ENCODE measurements at places on chromosomes 12 and 14. TPM values are rescaled to one million over a fixed set of nuclear protein-coding genes. Genes with fewer than 3 reads are reported as not detected.

- DNase-seq = no peak
Observed at GRCh38 chr12:115259968-115260747, 576.2 kb upstream of the TBX3 start.

GRCh38 chr14:67610491-67610890, 9.2 kb upstream of the ARG2 start:
- DNase-seq = no peak

DNA sequence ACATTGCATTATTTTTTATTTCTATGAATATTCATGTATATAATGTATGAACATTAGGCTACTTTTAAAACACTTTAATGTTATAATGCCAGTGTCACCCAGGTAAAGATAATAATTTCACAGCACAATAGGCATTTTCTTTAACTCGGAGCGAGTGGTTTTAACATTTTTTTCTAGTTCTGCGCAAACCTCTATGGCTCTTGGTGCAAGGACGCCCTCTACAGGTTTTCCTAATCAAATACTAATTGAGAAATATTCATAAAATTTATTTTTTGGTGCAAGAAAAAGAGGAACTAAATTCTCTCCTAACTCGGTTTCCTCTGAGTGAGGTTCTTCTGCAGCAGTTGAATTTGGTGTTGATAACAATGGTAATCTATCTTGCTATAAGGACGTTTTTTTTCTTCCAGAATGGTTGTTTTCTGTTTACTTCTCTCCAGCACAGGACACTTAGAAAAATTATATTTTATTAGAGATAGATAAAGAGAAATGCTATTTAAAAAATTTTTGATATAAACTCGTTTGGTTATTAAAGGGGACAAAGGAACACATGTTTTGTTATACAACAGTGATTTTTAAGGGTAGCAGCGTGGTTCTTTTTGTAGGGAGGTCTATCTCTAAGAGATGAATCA, 2.4 kb upstream of the WIF1 start:
- DNase-seq = no peak

DNA sequence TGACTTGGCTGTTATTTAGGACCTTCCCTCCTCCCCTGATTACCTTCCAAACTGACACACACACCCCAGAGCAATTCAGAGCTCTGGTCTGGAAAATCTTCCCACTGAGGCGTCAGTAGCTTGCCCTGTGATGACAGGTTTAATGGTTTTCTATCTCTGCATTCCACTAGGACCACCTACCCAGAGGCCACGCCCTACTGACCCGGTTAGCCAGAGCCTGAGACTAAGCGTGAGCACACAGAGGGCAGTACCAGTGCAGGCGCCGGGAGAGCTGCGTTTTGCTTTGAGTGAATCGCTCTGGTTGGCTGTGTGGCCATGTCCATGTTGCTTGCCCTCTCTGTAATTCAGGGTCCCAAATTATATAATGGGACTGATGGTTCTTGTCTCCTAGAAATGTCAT, 36.2 kb upstream of the ATP2A2 start:
- no peak for DNase-seq

- no peak for DNase-seq
Observed at GRCh38 chr12:114743289-114743688, 59.3 kb upstream of the TBX3 start.

DNA sequence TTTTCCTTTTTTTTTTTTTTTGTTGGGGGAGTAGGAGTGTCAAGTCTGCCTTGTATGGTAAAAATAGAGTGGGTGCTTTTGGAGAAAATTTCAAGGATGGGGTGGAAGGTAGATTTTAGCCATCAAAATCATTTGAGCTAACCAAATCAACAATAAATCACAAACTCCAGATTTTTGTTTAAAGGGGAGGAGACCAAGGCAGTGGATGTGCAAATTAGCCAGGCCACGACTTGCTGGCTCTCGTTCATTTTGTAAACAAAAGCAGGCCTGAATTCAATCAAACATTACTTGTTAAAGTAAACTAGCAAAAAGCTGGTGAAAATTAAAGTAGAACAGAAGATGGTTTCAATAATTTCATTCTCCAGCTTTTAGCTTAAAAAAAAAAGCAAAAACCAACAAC, 387.2 kb downstream of the BMP4 start:
- no peak for DNase-seq

DNA sequence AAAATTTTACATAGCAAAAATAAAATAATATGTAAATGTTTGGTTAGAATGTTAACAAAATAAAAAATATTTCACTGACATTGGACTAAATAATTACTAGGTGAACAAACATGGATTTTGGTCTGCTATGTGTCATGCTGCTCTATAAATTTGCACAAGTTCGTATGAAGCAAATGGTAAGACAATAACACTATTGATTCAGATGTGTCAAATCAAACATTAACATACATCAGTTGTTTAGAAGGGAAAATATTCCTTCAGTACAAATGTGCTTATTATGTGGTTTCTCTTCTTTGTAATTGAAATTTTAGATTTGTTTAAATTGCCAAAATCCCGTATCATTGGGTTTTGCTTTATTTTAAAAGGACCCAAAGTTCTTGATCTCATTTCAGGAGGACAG, 46.9 kb downstream of the PAWR start:
- DNase-seq = no peak

DNA sequence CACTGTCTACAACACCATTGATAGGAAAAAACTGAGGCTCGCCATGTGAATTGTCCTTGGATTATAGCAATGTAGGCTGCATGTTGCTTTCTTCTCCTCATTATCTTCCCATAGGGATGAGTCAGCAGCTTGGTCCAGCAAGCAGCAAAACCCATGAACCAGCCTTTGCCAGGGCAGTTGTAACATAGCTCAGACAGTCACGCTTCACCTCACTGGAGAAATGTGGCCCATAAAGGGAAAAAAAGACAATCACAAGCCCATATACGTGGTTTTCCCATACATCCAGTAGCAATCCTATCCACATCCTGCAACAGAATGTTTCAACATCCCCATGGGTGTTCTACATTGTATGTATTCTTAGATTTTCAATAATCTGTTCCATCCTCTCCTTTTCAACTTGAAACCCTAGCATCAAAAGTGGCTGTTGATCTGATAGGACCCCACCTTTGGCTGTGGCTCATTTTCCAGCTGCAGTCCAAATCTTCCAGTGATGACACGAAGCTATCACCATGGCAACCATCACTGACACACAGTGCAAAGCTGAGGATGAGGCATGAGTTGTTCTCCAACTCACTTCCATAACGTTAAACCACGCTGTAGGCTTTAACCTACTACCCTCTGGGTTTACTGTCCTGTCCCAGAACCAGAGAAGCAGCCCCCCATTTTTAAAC, 34.0 kb downstream of the GRIN2B start:
- no peak for DNase-seq

DNA sequence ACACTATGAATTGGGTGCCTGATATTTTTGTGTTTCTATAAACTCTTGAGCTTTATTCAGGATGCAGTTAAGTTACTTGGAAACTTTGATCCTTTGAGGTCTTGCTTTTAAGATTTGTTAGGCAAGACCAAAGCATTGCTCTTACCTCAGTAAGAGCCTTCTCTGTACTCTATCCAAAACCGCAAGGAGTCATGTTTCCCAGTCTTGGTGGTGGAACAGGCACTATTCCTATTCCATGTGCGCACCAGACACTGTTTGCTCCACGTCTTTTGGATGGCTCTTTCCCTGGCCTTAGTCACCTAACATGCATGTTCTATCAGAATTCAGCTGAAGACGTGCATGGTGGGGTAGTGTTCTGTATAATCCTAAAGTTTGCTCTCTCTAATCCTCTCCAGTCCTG, 23.5 kb downstream of the CSRP2 start:
- no peak for DNase-seq

DNA sequence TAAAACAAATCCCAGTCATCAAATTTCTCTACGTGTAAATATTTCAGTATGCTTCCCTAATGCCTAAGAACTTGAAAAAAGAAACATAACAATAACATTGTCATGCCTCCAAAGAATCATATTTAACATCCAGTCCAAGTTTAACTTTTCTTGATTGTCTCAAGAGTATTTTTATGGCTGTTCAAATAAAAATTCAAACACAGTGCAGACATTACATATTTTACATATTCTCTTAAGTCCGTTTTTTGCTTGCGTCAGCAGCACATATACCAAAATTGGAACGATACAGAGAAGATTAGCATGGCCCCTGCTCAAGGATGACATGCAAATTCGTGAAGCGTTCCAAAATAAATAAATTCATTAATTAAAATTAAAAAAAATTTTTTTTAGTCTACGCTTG, 23.3 kb upstream of the EEA1 start:
- DNase-seq = no peak

DNA sequence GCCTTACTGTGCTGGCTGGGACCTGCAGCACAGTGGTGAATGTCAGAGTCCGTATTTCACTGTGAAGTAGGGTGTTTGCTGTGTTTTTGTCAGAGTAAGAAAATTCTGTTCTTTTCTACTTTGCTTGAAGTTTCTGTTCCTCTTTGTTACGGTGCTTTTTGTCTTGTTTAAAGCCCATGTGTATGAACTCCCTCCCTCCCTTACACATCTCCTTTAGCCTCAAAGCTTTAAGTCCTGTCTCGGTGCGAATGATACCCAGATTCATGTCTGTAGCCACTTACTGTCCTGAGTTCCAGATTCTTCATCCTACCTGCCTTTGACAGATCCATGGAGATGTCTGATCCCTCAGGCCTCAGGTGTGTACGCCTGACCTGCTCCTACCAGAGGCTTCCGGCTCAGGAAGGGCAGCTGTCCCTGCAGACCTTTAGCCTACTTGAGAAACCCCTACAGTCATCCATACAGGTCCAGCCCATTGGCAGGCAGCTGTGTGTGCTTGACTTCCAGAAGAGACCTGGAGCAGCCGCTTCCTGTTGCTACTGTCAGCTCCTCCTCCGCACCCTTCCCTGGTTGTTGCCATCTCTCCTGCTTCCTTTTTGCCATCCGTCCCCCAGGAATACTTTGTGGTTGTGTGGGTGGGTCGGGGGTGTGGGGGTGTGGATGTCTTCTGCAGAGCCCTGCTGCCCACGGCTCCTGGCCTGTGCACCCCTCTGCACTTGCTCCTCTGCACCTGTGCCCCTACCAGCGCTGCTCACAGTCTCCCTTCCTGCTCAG, 72.9 kb downstream of the DDX51 start:
- DNase-seq = no peak

DNA sequence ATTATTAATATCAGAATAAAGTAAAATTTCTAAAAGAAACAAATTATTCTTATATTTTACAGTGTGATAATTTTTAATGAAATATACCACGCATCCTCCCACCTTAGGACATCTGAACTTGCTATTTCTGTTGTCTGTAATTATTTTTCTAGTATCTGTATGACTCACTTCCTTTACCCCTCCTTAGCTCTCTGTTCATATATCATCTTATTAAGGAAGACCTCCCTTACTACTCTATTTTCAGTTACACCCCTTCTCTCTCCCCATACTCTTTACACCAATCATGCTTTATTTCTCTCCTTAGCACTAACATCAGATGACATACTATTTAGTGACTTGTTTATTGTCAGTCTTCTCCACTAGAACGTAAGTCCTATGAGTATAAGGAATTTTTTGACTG, 34.2 kb upstream of the C12orf50 start:
- no peak for DNase-seq

GRCh38 chr14:51004801-51005526, 60.7 kb upstream of the PYGL start:
- DNase-seq = no peak

DNA sequence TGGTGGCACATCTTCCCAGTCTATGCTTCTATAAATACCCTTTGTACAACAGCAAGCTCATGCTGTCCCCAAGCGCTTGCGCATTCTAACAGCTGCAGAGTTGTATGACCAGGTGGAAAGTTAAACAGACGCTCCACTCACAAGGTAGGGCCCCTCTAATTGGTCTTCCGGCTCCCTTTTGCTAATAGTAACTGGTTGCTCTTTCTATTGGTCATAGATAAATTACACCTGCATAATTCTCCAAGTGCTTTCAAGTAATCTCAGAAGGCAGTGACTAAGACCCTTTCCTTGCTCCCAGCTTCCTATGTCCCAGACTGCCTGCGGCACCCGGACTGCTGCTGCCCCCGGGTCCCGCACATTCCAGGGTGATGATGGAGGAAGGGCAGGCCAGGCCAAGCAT, 6.1 kb upstream of the TSPAN9 start:
- no peak for DNase-seq

DNA sequence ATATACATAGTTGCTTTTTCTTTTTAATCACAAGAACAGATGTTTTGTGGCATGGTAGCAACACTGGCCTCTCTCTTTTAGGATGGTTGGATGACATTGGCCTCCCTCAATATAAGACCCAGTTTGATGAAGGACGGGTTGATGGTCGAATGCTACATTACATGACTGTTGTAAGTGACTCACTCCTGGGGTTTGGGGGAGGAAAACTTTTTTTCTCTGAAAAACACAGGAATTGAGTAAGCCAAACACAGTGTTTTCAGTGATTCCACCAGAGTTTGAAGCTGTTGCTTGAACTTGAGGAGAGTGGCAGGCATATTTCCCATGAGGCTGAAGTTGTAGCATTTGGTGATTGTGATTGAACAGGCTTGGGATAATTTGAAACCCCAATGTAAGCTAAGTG, 13.7 kb upstream of the REP15 start:
- no peak for DNase-seq

GRCh38 chr14:78075033-78075432, 95.1 kb upstream of the NRXN3 start:
- no peak for DNase-seq

DNA sequence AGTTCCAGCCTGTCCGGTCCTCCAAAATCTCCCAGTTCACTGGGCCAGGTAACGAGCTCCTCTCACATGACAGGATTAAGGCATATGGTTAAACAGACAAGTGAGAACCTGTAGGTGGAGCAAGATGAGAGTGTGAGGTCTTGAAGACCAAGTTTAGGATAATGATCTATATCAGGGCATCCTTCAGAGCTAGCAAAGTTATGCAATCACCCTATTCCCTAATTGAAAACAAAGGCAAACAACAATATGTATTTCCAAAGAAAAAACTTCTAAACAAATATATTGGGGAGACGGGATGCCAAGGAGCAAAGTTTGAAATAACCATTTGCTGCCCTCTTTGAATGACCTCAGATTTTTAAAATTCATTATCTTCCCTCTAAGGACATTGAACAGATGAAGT, 571.2 kb downstream of the BCL11B start:
- DNase-seq = no peak

GRCh38 chr12:1769809-1770494, 50.4 kb upstream of the LRTM2 start:
- no peak for DNase-seq

TRPV4 gene
- 10.9 TPM for total RNA-seq

KRT71 gene
- 1.6 TPM for total RNA-seq

CLEC4D gene
- not detected for total RNA-seq

CRACR2A gene
- total RNA-seq = 1.4 TPM

NAV3 gene
- total RNA-seq = 13.8 TPM

KRT74 gene
- total RNA-seq = 0.30 TPM

NOPCHAP1 gene
- 2.0 TPM for total RNA-seq

All from lower leg skin (tissue), 4 donors.